ENCODE measurements at places on chromosomes 4 and X.

DNA sequence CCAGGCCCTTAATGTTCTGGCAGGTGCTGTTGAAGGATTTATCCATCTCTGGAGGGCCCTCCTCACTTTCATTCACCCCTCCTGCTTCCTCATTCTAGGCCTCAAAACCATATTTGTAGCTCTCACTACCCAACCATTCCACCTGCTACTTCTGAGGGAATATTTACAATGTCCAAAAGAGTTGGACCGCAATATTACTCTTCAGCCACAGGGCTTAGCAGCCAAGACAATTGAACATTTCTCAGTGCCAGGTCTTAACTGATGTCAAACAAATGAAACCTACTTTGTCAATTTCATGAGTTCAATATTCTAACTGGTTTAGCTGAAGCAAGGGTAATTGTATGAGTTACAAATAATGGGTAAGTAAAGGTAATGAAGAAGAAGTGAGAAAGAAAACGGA is 113.2 kb downstream of the ENOX2 start:
- DNase-seq, result no peak

- no peak for DNase-seq
Observed at GRCh38 chr4:20462426-20463175, 210.9 kb downstream of the SLIT2 start.

- DNase-seq, result no peak
Observed at GRCh38 chrX:152989292-152989658, 4.6 kb downstream of the PNMA5 start.

GRCh38 chr4:1009542-1010394 is 1.7 kb upstream of the FGFRL1 start:
- no peak for DNase-seq

DNA sequence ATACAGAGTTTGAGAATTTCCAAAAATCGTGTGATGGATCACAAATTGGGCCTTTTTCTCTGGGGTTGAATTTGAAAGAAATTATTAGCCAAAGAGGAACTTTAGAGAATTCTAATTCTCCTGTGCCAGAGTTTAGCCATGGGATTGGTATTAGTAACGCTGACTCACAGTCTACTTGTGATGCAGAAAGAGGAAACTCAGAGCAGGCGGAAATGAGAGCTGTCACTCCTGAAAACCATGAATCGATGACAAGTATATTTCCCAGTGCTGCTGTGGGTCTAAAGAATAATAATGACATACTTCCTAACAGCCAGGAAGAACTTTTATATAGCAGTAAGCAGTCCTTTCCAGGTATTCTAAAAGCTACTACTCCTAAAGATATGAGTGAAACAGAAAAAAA is 64.9 kb downstream of the N4BP2 start:
- no peak for DNase-seq

DNA sequence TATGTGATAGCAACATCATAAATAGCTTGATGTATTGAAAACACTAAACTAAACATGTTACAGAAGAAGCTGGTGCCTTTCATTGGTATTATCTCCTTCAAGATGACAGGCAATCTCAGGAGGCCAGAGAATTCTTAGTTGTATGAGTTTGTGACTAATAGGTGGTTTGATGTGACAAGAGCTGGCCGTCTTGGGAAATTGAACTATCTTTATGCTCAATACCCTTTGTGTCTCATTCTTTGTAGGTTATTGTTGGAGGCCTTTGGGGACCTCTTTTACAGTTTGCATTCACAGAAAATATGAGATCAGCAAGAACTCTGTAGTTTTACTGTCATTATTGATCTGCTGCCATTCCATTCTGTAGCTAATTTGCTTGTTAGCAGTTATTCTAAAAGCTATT is 659.2 kb upstream of the PITX2 start:
- no peak for DNase-seq

DNA sequence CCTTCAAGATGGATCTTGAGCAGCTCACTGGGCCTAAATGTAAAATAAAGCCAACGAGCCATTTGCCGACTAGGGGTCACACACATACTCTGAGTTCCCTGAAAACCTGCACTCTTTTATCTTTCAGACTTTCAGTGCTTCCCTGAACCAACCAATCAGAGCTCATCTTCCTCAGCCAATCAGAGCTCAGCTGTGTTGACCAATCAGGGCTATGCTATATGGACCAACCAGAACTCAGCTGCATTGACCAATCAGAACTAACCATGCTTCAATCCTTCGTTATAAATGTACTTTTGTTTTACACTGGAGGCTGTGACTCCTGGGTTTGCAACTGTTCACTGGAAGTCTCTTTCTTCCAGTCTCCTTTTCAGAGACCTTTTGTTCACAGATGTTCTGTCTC is 19.3 kb downstream of the SLC25A53 start:
- DNase-seq, result no peak

DNA sequence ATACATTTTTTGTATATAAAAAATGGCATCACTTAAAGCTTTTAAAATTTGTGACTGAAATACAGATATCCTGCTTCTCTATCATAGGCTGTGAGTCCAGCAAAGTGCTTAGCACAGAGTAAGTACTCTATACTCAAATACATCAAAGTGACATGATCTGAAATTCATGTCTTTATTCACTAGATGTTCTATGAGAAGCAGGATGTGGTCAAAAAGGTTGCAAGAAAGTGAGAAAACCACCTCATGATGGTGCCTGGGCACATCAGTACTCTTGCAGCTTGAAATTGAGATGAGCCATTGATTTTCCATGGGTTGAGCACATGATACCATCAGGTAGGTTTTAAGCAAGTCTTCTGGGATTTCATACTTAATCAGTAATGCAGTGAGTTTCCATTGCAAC is 20.4 kb upstream of the SFRP2 start:
- no peak for DNase-seq

DNA sequence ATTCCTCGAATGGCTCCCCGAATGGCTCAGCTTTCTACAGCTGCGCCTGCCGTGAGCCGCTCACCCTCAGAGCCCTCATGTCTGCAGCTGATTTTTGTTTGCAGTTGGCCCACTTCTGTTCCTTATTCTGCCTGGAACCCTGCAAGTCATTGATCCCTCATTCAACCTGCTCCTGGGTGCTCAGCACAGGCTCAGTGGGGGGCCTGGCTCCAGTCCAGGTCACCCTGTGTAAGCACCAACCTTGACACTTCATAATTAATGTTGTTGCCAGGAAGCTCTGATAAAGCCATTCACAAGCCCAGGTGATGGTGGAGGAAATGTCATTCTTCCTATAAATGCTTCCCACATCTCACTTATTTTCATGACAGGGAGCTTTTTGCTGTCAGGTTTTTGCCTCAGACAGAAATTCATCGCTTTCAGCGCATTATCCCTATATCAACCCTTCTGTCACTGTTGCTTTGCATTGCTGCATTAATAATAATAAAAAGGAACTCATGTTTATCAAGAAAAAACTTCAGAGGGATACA is 85.7 kb downstream of the F11 start:
- DNase-seq, result peak; percentile 57

- no peak for DNase-seq
Observed at GRCh38 chr4:182885738-182886077, 31.5 kb downstream of the DCTD start.

DNA sequence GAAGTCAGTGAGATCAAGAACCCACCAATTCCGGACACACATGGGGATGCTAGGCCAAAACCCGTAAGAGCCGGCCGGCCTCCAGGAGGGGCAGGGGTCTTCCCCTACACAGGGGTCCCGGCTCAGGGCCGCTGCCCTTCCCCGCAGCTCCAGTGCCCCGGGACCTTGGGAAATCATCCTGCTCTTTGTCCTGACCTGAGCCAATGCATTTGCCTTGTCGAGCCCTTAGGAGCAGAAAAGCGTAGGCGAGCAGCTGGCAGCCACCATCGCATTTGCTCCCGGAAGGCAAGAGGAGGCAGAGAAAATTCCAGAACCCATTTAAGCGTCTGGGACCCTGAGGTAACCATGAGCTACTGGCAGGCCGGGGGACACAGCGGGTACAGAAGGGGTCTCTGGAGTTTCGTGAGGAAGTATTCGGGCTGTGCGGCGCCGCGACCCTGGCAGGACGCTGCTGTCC is 7.4 kb upstream of the TNIP2 start:
- DNase-seq, result no peak

- DNase-seq, result no peak
Observed at GRCh38 chr4:70405765-70406164, 8.0 kb downstream of the OPRPN start.

DNA sequence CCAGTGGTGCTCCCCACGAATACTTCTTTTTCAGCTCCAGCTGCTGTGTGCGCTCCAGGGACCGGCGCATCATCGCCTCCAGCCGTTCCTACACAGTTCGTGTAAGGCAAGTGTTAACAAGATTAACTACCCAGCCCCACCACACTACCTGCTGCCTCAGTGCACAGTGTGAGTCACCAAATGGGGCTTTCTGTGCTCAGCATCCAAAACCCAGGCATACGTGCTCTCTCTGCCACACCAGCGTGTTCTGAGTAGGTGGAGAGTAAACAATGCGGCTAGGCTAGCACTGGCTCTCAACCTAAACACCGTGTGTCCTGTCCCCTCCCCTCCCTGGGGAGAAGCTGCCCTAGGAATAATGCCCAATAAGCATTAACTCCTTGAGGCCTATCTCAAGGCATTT is 60.0 kb downstream of the MAP7D2 start:
- DNase-seq, result no peak

- no peak for DNase-seq
Observed at GRCh38 chr4:26938516-26938915, 77.9 kb downstream of the STIM2 start.

GRCh38 chr4:74158466-74159142 is 686 bp downstream of the MTHFD2L start:
- no peak for DNase-seq

GRCh38 chr4:94219402-94219801 is 11.7 kb downstream of the SMARCAD1 start:
- no peak for DNase-seq

GRCh38 chr4:76984788-76985211 is 35.2 kb downstream of the SEPTIN11 start:
- no peak for DNase-seq

DNA sequence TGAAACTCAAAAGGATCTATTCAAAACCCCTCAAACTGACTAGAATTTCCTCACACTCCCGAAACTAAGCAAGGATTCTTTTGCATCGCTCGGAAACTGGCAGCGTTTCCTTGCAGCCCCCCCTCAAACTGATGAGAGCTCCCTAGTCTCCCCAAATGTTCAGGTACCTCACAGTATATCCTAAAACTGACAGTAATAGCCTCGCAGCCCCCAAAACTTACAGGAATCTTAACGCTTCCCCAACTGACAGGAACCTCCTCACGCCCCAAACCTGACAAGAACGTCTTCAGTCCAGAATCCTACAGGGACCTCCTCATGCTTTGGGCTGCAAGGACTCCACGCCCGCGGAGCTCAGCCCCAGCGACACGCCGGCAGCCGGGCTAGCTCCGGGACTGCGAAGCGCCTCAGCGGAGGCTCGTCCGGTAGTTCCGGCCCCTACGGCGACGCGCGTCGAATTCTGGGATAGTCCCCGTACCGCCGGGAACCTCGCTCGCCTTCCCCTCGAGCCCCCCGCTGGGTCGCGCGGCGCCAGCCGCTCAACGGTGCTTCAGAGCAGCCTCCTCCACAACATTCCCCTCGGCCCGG is 640 bp downstream of the PHF8 start:
- DNase-seq, result no peak

DNA sequence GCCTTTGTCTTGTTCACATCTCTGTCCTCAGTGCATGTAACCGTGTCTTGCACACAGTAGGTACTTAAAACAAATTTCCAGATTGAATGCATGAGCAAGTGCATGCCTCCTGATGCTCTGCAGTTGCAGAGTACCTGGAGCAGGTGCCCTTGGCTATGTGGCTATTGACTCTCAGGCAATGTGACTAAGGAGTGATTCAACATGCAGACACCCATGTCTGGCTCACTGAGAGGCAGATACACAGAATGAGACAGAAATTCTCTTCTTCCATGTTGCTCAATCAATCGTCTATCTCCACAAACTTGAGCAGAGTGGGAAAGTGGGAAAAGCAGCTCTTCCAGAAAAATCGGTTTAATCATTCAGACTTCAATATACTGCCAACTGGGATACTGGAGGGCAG is 111.0 kb downstream of the CHRDL1 start:
- DNase-seq, result no peak

DNA sequence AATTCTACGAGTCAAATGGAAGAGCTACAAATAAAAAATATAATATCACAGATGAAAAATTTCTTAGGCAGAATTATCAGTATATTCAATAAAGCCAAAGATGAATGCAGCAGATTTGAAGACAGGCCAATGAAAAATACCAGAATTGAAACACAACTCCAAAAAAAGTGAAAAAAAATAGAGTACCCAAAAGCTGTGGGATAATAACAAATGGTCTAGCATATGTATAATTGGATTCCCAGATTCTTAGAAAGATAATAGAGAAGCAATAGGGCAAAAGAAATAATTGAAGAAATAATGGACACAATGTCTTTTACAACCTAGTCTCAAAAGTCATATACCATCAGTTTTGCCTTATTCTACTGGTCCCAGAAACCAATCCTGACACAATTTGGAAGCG is 4.4 kb downstream of the ANAPC10 start:
- no peak for DNase-seq

DNA sequence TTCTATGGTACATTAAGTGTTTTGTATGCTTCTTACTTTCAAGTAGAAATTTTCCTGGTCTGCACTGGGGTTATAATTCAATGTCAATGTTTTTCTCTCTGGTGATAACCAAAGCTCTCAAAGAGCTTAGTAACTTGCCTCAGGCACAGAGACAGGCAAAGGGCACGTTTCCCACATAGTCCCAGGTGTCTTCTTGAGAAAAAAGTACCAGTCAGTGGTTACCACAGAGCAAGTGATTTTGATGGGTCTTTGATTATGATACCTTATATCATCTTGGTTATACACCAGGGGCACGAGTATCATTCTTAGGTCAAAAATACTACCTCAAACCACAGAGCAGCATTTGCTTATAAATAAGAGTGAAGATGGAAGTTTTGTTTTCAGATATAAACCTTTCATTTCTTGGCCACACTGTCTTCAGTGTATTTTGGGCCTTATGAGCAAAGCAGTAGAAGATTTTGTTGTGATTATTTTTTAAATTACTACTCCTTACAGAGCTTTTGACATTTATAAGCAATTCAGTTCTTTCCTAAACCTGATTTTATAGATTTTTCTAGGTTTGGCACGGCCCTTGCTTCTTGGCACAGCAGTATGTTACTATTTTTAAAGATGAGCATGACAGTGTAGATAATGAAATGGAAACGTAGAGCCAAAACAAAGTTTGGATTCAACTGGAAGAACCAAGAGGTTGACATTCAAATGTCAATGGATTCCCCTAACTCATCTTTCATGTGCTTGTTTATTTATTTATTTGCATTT is 85.3 kb upstream of the TLL1 start:
- DNase-seq, result no peak

DNA sequence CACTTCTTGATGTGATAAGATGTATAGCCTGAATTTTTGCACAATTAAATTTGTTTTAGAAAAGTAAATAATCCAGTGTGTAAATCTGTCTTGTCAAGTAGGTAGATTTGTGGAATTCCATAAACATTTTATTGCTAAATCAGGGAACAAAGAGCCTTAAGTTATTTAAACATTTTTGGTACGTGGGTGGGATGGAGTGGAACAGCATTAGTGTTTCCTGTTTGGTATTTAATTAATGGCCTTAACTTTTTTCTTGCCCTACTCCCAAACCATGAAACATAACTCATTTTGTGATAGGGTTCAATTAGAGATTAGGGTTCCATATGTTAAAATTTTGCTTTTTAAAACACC is 5.1 kb downstream of the NUDT9 start:
- no peak for DNase-seq

- no peak for DNase-seq
Observed at GRCh38 chr4:54272051-54272450, 43.0 kb downstream of the PDGFRA start.

Measured in NCI-H1105 (cell line).